Stimulated activated naive CD4-positive, alpha-beta T cell treated with Interleukin-2 at 50 U/mL for 16 hours (primary cell): ENCODE measurements at places on chromosomes 12 and 14.

DNA sequence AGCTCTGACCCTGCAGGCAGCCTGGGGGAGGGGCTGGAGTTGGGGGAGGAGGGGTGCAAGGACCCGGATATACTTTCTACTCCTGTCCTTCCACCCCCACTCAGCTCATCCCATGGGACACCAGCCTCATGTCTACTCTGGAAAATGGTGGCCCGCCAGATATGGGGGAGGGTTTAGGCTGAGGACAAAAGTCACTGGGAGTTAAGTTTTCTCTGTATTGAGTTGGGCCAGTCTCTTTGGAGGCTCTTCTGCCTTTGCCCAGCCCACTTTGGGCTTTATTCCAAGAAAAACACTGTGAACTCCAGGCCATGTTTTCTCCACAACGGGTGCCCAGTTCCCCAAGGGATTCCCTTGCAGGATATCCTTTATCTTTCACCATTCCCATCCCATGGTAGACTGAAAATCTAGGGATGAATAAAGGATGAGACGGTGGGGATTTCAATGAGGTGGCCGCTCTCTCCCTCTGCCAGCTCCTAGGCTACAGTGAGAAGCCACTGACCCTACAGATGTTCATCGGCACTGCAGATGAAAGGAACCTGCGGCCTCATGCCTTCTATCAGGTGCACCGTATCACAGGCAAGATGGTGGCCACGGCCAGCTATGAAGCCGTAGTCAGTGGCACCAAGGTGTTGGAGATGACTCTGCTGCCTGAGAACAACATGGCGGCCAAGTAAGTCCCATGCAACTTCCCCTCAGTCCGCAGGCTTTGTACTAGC is 4.9 kb downstream of the NFATC4 start:
- no peak for DNase-seq

- DNase-seq: no peak
These were observed 5.5 kb upstream of the KRT8 start for GRCh38 chr12:52910248-52910883.

DNA sequence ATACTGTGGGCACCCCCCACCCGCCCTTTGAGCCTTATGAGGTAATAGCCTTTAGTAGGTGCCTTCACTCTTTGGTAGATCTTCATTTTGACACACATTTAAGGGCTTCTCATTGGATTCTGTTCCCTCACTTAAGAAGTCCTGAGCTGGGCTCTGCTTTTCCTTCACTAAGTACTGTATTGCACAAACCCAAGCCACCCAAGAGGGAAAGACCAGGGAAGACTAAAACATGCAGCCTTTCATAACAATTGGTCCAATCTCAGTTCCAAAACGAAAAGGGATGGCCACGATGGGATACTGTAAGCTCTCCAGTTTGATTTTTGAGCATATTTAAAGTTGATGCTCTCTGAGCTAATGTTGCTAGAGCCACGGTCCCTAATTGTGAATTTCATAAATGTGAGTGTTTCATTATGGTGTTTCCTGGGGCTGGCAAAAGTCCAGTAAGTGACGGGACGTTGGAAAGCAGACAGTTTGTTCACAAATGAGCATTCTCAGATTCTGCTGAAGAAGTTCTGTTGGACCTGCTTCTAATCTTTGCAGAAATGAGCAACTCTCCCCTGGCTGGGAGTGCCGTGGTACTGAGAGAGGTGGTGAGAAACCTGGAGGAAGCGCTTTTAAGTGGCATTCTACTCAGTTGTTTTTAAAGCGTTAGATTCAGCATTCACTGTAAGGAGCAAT is 9.4 kb downstream of the SSPN start:
- DNase-seq: no peak

GRCh38 chr14:100871234-100872186 is 32.0 kb downstream of the RTL1 start:
- no peak for DNase-seq

GRCh38 chr14:75476274-75476995 is 45.8 kb upstream of the BATF start:
- DNase-seq: no peak

DNA sequence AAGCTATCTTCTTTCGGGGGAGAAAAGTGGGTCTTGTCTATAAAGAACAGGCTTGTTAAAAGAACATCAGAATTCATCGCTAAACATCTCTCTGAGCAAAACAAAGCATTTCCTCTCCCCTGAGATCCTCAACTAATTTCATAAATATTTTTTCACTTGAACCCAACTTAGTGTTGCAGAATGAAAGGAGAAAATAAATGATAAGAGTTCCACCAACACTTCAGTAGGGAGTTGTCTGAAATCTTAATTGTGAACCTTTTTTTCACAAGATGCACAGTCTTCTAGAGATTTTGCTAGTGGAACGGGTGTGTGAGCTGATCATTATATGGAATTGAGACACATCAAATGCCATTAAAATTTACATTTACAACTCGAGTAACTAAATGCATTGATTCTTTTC is 1.3 kb upstream of the DAAM1 start:
- DNase-seq: no peak
